Adipose tissue (tissue), 3 donors: ENCODE measurements at places on chromosomes 3 and 15. TPM values are rescaled to one million over a fixed set of nuclear protein-coding genes. Genes with fewer than 3 reads are reported as not detected.

The WDR6 gene
- 90.6 TPM for polyA plus RNA-seq

The NBEAL2 gene
- 42.6 TPM for polyA plus RNA-seq

The ACAP2 gene
- 4.6 TPM for polyA plus RNA-seq

The ZCWPW2 gene
- polyA plus RNA-seq, result 4.8 TPM

The GALNT15 gene
- polyA plus RNA-seq, result 60.7 TPM

The KCTD6 gene
- 9.8 TPM for polyA plus RNA-seq

The FMN1 gene
- 1.1 TPM for polyA plus RNA-seq

The SCG5 gene
- 59.5 TPM for polyA plus RNA-seq

The CLDN18 gene
- polyA plus RNA-seq, result 5.6 TPM

The CIP2A gene
- polyA plus RNA-seq, result 0.41 TPM

The LXN gene
- polyA plus RNA-seq, result 22.7 TPM
